ENCODE measurements at places on chromosomes 3 and 15. TPM values are rescaled to one million over a fixed set of nuclear protein-coding genes. Genes with fewer than 3 reads are reported as not detected.
A peak's percentile ranks its signal among the peaks of the same experiment; 100 is the strongest.

DNA sequence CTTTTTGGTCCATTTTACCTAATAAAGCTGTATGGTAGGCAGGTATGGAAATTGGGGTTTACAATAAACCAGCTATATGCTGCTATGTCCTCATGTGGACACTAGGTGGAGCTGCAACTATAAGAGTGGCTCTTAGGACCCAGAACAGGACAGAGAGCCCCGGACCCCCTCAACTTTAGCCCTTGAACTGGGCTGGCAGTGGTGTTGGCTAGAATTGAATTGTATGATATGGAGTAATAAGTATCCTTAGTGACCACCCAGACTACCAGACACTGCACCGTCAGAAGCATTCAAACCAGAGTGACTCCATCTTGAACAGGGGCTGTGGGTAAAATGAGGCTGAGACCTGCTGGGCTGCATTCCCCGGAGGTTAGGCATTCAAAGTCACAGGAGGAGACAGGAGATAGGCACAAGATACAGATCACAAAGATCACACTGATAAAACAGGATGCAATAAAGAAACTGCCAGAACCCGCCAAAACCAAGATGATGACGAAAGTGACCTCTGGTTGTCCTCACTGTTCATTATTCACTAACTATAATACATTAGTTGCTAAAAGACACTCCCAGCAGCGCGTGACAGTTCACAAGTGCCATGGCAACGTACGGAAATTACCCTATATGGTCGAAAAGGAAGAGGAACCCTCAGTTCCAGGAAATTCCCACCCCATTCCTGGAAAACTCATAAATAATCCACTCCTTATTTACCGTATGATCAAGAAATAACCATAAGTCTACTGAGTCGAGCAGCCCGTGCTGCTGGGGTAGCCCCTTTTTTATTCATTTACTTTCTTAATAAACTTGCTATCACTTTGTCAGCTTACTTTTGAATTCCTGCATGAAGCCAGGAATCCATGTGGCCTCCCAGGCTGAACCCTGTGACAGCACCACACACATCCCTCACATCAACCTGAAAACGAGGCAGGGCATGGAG, 68.7 kb upstream of the BLM start:
- DNase-seq: peak; percentile 75

Gene TLR9
- total RNA-seq: not detected

- no peak for DNase-seq
Observed at GRCh38 chr15:89652131-89652530, 3.1 kb downstream of the KIF7 start.

Gene FANCD2OS
- not detected for total RNA-seq

Gene GOLGA6D
- total RNA-seq: not detected

- peak; percentile 38 for DNase-seq
Observed at GRCh38 chr3:57796261-57796660, 40.2 kb downstream of the SLMAP start.

DNA sequence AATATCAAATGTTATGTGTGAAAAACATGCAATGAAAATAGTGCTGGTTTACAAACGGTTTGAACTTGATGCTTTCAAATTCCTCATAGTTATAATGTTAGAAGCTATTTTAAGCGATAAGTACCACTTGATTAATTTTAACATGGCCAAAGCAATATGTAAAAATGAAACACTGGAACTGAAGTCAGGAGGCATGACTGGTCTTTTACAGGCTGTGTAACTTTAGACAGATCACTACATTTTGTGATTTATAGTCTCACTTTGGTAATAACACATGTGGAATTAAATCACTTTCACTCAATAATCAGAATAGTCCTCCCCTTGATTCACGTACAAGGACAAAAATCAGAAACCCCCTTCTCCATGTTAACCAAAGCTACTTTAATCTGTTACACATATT, 482.7 kb upstream of the NECTIN3 start:
- DNase-seq: no peak

Gene DAPK2
- 0.17 TPM for total RNA-seq

Gene ATP13A4
- total RNA-seq: not detected

DNA sequence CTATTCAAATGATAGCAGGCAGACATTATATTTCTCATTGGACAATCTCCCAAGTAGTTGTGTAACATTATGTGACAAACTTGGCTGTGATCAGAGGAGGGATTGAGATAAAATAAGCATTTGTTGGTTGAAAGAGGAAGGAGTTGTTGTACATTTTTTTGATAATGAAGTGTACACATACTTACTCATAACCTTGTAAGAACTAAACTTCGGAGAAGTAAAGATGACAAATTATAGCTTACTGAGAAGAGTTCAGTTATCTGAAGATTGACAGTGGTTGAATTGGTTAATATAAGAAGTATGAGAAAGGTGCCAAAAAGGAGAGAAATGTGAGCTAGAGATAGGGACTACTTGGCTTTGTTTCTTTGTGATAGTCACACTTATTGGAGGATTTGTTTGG, 32.6 kb downstream of the STT3B start:
- DNase-seq: no peak

Gene GUCA1C
- 3.9 TPM for total RNA-seq

DNA sequence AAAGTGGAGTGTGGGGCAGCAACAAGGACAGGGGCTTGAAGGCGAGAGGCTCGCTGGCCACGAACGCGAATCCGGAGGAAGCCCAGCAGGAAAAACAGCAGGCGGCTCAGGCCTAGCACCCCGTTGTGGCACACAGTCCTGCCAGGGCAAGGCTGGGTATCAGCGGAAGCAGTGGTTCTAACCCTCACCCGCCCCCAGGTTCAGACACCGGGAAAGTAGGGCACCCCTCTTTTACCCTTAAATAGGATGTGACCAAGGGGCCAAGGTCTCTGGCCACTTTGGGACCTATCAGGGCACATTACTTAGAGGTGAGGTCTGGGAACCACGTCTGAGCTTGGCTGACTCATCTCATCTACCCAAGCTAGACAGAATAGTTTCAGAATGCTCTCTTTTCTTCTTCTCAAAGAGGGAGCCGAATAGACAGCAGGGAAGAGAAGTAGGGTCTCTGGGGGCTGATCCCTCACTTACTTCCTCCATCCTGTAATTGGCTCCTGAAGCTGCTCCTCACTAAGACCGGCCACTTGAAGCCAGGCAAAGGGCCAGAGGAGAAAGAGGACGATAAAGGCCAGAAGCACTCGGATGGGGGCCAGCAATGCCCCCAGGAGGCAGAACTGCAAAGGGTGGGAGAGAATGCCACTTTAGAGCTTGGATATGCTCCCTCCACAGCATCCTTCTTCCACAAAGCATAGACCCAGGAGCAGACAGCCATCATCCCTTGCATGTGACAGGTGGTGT, 1.7 kb downstream of the LPCAT4 start:
- DNase-seq: no peak

- no peak for DNase-seq
Observed at GRCh38 chr15:74171965-74172541, 1.5 kb upstream of the ISLR start.

Gene PEX11A
- 11.6 TPM for total RNA-seq

DNA sequence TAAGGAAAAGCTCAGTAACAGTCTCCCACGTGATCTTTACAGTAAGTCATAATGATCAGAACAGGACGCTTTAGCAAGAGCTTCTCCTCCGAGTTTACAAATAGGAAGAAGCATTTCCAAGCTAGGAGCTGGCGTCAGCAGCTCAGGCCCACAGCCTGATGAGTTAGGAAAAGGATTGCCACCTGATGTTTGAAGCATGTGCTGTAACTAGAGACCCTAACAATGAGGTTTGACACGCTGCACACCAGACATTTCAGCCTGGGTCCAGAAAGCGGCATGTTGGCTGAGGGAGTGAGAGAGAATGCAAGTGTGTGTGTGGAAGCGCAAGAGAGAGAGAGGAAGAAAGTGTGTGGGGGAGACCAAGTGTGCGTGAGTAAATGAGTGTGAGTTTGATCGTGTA, 47.3 kb downstream of the TLE3 start:
- DNase-seq: no peak

- no peak for DNase-seq
Observed at GRCh38 chr15:68615301-68615700, 36.5 kb downstream of the CORO2B start.

- DNase-seq: peak; percentile 54
Observed at GRCh38 chr3:149333176-149333859, at the start of gene TM4SF18. Gene TM4SF18 (minus strand): TSS chr3:149333636. CDS start chr3:149333382, 254 bp downstream.

DNA sequence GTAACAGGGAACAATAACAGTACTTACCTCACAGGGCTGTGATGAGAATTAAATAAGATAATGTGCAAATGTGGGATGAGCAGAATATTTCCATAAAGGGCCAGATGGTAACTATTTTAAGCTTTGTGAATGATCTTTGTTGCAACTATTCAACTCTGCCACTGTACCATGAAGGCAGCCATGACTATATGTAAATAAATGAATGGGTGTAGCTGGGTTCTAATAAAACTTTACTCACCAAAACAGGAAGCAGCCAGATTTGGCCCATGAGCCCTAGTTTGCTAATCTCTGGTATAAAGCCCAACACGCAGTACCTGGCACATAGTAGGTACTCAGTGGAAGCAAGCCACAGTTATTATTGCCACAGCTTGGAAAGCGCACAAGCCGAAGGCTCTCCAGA, 362.7 kb upstream of the PROK2 start:
- no peak for DNase-seq

DNA sequence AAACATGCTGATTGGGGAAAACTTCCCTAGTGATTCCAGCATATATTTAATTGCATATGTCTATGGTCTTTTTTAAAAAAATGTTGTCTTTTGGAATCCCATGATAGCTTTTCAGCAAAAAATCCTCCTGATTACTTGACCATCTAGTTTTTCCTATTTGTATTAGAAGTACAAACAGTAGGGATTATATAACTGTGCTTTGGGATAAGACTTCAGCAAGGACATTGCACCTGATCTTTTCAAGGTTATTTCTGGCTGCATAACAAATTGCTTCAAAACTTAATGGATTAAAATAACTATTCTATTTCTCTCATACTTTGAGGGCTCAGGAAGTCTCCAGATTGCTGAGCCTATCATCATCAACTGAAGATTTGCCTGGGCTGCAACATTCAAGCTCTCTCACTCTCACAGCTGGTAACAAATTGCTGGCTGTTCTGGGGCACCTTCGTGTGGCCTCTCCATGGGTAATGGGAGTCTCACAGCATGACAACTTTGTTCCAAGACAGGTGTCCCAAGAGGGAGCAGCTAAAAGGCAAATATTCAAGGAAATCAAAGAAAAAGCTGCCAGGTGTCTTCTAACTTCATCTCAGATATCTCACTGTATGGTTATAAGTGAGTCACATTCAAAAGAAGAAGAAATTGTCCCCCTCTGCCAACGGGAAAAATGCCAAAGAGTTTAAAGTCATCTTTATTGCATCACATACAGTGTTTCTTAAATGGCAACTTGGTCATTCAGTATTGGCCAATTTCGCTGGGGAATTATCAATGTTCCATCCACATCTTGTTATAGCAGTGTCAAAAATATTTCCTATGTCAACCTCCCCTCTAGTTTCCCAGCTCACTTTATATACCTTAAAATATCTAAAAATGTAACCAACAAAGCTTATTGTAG, 644.5 kb upstream of the GRM7 start:
- DNase-seq: no peak

DNA sequence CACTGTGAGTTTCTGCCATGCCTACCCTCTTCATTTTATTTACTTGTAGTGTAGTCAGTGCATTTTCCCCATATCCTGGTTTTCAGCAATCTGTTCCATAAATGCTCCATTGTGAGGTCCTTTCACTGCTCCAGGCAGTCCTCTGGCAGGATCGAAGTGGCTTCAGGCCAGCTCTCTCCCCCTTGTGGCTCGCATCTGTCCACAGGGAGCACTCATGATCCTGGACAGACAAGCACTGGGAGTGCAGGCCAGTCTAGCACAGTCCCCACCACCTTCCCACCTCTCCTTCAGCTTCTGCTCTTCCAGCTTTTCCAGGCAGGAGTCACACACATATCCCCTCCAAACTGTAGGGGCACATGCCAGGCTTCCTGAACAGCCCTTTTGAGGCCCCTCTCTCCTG, 173.6 kb downstream of the PPM1L start:
- DNase-seq: no peak

- DNase-seq: no peak
Observed at GRCh38 chr15:49902685-49903501, 216.1 kb downstream of the ATP8B4 start.

- no peak for DNase-seq
Observed at GRCh38 chr3:106957029-106957428, 420.2 kb upstream of the CCDC54 start.

DNA sequence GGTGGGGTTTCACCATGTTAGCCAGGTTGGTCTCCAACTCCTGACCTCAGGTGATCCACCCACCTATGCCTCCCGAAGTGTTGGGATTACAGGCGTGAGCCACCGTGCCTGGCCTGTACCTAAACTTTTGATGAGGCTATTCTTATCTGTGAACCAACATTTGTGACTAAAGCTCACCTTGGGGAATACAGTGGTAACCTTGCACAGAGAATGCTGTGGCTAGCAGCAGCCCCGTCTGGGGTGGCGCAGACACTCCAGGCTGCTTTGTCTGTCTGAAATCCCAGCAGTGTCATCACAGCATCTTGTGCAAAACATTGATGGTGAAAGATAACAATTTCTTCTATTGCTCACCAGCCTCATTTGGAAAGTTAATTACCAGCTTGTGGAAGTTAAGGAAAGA, 58.9 kb downstream of the CMTM8 start:
- no peak for DNase-seq

- DNase-seq: peak; percentile 37
Observed at GRCh38 chr3:12170207-12170606, 11.5 kb upstream of the TIMP4 start.

GRCh38 chr3:106275592-106275991, 406.8 kb upstream of the CBLB start:
- peak; percentile 54 for DNase-seq

DNA sequence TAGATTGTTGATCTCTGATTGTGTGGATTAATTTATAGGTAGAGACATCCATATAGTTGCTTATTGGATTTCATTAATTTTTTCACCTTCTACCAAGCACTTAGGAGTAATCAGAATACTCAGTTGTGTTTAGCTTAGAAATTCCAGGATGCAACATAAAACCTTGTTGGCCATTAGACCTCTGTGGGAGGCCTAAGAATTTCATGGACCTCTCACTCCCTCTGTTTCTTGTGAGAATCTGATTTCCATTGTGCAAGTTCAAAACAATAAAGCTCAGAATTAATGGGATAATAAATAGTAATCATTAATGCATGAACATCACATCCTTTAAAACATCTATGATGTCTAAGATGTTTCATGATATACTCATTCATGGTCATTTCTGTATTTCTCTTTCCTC, 332.4 kb downstream of the GRM7 start:
- DNase-seq: peak; percentile 68

GRCh38 chr3:51501833-51502561, 2.2 kb upstream of the DCAF1 start:
- peak; percentile 60 for DNase-seq

Gene TMEM45A
- total RNA-seq: 11.3 TPM

GRCh38 chr3:110210086-110210660, 861.4 kb upstream of the NECTIN3 start:
- DNase-seq: no peak
